ENCODE measurements at places on chromosomes 7 and 10.
A peak's percentile ranks its signal among the peaks of the same experiment; 100 is the strongest.

- DNase-seq = no peak
These were observed 36.8 kb upstream of the DPYSL4 start for GRCh38 chr10:132149917-132150316.

DNA sequence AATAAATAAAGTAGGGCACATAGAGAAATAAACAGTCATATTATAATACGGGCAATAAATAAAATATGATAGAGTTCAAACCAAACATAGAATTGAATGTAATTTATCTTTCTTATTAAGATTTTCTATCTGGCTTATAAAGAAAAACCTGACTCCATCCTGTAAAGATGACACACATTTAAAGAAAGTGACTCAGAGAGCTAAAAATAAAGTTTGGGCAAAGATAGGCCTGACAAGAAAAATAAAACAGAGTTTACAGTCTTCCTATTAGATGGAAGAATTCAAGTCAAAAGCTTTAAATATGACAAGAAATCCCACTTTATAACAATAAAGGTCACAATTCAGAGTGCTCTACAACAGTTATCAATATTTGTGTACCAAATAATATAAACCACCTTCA lies 580.6 kb downstream of the PHTF2 start:
- no peak for DNase-seq

DNA sequence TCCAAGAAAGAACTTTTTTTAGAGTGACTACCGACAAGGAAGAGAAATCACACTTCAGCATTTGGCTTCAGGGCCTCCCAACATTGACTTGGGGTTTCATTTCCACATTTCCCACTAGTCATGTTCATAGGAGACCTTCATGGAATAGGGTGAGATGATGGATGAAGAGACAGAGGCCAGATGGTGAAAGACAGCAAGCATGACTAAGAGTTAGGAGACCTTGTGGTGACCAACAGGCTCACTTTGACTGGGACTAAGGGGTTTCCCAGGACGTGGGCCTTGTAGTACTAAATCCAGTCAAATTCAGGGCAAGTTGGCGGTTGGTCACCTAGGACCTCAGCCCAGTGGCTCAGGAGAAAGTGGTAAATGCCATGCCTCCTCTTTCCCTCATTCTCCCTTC lies 3.0 kb upstream of the GIMAP5 start:
- DNase-seq = no peak

GRCh38 chr7:95421847-95422444 lies 12.9 kb downstream of the PON2 start:
- DNase-seq = no peak

DNA sequence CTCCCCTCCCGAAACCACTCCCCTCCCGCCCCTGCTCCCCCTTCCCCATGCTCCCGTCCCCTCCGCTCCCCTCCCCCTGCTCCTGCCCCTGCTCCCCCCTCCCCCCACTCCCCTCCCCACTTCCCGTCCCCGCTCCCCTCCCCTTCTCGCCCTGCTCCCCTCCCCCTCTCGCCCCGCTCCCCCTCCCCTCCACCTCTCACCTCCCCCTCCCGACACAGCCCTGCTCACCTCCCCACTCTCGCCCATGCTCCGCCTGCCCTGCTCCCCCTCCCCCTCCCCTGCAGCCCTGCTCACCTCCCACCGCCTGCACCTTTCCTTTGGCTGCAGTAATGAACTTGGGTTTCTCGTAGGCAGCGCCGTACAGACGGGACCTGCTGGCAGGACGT lies 49.9 kb upstream of the NKX6-2 start:
- DNase-seq = no peak

DNA sequence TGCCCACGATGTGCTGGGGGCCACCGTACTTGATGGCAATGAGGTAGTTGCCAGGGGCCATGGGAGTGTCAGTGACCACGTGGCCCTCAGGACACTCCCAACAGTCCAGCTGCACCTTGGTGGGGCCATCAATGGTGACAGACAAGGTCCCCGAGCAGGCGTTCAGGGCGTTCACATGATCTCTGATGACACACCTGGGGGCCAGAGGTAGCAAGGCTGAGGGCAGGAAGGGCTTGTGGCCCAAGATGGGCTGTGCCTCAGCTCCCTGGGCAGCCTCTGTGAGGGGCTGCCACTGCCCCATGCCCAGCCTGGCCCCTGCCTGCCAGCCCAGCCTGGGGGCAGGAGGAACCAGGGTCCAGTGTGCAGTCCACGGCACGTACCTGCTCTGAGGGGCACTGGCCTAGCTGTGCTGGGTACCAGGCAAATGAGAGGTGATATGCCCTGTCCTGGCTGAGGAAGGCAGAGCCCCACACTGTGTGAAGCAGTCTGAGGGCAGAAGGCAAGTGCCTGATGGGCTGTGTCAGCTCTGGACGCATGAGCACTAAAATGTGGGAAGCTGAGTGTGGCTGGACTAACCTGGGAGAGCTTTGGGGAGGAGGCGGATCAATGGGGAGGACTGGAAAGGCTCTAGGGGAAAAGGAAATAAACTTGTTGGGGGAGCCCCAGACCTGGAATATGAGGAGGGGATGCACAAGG lies 3.5 kb upstream of the KCP start:
- DNase-seq = no peak

- no peak for DNase-seq
These were observed 136.7 kb upstream of the TCERG1L start for GRCh38 chr10:131448171-131448570.

DNA sequence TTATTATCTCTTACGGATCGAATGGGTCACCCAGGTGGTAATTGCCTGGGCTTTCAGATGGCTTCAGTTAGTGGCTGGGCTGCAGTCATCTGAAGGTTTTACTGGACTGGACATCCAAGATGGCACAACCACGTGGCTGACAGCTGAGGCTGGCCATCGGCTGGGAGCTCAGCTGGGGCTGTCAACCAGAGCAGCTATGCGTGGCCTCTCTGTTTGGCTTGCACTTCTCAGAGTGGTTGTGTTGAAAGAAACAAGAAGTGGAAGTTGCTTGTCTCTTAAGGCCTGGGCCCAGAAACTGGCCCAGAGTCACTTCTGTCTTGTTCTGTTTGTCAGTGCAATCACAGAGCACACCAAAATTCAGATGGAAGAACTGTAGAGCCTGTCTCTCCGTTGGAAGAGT lies 5.7 kb upstream of the GDI2 start:
- DNase-seq = no peak

- no peak for DNase-seq
These were observed 10.7 kb downstream of the SEMA3D start for GRCh38 chr7:85176197-85176596.

GRCh38 chr10:62805231-62806099 lies 945 bp downstream of the ADO start:
- DNase-seq = no peak

GRCh38 chr10:103265717-103266329 lies 11.1 kb upstream of the INA start:
- DNase-seq = peak; percentile 4

DNA sequence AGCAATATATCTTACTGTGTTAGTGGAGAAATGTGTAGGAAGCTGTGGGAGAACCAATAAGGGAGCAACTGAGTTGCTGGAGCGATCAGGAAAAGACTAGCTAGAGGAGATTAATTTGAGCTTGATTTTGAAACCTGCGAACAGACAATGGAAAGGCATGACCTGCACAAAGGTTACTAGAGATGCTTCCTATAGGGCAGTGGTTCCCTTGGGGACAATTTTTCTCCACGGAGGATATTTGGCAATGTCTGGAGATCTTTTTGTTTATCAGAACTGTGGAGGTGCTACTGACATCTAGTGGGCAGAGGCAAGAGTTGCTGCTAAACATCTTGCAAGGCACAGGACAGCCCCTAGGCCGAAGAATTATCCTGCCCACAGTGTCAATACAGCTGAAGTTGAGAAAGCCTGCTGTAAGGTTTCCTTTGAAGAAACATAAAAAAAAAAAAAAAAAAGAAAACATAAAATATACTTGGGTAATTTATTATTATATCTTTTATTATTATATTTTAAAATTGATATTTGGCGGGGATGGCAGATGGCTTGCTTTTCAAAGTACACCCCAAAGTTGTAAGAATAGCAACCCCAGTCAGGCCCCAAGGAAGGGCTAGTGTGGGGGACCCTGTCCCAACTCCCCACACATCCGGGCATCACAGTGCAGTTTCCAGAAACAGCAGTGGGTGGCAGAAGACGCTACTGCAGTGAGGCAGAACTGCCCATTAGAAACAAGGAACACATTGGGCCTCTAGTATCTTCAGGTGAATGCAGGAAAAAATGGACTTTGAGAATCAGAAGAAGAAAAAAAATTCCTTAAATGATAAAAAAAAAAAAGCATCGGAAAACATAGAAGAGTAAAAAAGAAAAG lies 481.6 kb downstream of the SH2D4B start:
- peak; percentile 6 for DNase-seq

- DNase-seq = no peak
These were observed 228.8 kb upstream of the FAM3C start for GRCh38 chr7:121624958-121625357.

GRCh38 chr7:146764458-146764857 lies 647.9 kb downstream of the CNTNAP2 start:
- no peak for DNase-seq

- DNase-seq = no peak
These were observed 31.4 kb downstream of the ANK3 start for GRCh38 chr10:60358282-60358681.

DNA sequence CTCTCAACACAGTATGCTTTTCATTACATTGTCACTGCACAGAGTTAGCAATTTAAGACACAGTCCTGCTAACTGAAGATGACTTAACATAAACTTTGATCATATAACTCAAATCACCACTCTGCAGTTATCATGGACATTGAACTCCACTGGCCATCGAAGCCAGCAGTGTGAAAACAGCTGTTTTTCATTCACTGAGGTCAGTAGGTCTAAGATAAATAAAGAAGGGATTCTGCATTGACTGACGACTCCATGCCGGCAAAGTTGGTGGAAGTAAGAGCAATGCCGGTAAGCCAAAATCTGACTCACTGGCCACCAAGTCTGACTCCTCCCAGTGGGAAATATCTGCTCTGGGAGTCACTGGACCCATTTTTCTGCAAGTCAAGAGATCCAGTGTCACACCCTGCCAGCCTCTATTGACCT lies 449.9 kb upstream of the ANKRD30A start:
- no peak for DNase-seq

- no peak for DNase-seq
These were observed 39.5 kb downstream of the GSDME start for GRCh38 chr7:24717694-24718320.

DNA sequence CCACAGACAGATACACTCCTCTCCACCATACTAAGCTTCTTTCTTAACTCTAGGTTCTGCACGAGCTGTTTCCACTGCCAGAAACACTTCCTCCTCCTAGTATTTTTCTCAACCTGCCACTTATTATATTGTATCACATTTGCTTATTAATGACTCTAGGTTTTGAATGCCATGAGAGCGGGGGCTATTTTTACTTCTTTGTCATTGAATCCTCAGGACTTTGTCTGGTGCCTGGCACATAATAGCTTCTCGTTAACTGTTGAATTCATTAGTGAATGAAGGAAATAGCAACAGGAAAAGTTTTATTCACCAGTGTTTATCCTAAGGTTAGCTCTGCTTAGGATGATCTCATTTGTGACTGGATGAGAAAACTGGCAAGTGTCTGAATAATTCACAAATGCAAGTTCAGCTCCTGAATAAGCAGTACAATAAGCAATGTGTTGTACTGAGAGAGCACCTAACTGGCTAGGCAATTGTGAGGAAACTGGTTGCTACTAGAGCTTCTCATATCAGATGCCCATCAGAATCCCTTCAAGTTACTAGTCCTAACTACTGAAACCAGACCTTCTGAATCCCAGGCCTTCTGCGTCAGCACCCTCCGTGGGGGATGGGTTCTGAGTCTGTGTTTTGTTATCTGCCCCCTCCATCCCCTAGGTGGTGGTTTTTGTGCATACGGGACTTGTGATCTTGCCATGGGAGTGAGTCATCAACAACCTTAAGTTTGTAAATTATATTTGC lies 92.7 kb downstream of the LSMEM1 start:
- DNase-seq = no peak

GRCh38 chr10:47261121-47261520 lies 38.9 kb upstream of the GDF10 start:
- DNase-seq = peak; percentile 9

DNA sequence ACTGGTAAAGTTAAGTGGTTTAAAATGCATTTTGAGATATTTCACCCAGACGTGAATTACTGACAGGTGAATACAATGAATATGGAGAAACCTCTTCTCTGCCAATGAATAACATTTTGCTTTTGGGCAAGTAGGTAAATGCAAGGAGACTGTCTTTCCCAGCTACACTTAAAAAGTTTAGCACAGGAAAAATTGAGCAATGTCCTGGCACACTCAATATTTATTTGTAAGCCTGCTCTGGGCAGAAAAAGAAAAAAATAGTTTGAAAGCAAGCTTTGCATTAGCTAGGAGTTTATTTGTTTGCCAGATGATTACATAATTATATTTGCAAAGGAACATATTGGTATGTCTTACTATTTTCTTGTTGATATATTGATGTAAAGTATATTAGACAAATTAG lies 624.2 kb downstream of the ACTR3B start:
- no peak for DNase-seq

- no peak for DNase-seq
These were observed 207.6 kb downstream of the AHR start for GRCh38 chr7:17506095-17506494.

GRCh38 chr10:53477313-53477675 lies 704.7 kb upstream of the MBL2 start:
- DNase-seq = no peak

- DNase-seq = no peak
These were observed 178.5 kb downstream of the HECW1 start for GRCh38 chr7:43290978-43291377.

DNA sequence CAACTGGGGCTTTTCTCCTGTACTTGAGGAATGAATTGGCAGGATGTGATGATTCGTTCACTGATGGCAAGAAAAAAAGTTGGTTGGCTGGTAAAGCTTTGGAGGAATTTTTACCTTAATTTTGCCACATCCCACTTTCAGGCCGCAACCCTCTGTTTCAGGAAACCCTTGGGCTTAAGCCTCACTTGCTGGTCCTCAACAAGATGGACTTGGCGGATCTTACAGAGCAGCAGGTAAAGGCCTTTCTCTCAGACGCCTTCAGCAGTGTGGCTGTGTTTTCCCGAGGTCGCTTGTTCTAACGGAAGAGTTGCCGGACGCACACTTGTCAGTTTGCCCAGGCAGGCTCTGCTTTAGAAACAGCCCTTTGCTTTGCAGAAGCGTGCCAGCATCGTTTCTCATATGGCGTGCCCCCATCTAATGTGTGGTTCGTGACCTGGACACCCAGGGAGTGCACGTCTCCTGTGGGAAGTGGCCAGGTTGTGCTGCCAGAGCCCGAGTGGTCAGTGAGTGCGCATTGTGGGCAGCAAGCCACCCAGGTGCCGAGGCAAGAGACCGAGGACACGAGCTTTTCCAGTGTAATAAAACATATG lies 2.2 kb downstream of the MTG1 start:
- no peak for DNase-seq

GRCh38 chr10:6493521-6494441 lies 86.3 kb downstream of the PRKCQ start:
- no peak for DNase-seq

GRCh38 chr10:122561212-122561611 lies 658 bp downstream of the DMBT1 start:
- DNase-seq = no peak

- DNase-seq = no peak
These were observed 8.3 kb downstream of the ADD3 start for GRCh38 chr10:110016039-110016438.

- DNase-seq = no peak
These were observed 53.1 kb downstream of the PTEN start for GRCh38 chr10:87916515-87916914.

Measured in stimulated activated naive CD4-positive, alpha-beta T cell (primary cell).